ENCODE measurements at places on chromosomes 3 and 15.

DNA sequence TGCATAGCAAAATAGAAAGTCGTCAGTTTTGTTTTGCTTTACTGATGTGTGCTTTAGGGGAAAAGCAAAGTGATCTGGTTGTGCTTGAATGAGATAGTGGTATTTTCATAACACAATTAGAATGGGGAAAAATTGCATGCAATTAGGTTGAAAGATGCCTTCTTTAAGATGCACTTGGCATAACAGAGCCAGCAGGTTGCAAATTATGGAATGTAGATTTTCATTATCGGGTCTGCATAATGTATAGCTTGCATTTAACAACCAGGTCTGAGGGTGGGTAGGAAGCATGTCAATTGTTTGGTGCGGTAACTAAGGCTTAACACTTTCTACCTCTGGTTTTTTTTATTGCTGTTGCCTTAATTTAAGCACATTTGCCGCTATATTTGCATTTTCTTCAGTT lies 370.7 kb upstream of the MCTP2 start:
- no peak for DNase-seq

DNA sequence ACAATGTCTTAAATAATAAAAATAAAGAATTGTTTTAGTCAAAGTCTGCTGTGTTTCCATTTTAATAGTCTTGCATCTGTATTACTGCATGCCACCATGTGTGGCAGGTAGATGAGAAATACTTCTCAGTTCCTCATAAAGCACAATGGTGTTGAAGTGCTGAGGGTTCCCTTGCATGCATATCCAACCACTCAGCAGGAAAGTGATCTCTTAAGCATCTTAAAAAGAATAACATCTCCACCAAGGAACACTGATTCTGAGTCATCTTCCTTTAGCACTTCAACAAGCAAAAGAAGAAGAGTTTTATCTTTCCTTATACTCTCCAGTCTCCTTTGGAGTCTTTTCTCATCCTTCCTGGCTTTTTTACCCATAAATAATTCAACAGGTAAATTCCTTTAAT lies 602.0 kb downstream of the TBL1XR1 start:
- no peak for DNase-seq

- DNase-seq, result no peak
Observed at GRCh38 chr3:13072600-13073325, 466 bp downstream of the IQSEC1 start.

- no peak for DNase-seq
Observed at GRCh38 chr15:73965094-73965757, 26.9 kb downstream of the STOML1 start.

- peak; percentile 12 for DNase-seq
Observed at GRCh38 chr3:49454458-49454857, 15.6 kb upstream of the DAG1 start.

DNA sequence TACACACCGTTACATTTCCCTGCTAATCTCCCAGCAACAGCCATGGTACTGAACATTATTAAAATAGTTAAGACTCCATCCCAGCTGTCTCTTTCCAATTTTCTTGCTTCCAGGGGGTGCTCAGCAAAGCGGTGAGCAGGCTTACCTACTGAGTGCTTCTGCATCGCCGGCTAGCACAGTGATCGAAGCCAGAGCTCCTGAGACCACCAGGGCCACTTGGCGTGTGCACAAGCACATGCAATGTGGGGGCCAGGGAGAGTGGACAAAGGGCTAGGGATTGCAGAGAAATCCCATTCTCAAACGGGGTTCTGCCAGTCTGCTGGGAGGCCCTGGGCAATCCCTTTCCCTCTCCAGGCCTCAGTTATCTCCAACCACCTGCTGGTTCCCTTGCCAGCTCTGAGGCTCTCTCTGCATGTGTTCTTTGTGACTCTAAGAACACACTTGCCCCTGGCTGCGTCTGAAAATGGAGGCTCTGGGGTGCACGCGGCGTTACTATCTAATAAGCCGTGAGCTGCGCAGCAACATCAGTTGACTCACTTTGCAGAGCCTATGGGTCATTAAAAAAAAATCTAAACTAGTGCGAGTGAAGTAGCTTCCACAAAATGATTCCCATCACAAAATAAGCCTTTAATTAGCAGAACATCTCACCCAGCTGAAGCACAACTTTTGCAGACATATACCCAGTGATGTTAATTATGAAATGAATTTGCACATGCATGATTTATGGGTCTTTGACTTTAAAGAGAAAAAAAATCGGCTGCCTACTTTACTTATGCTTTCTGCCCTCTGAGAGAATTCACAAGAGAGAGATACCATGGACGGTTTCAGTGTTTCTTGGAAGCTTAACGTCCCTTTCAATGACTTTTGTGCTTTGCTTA lies 271.5 kb downstream of the TLE3 start:
- no peak for DNase-seq

- DNase-seq, result no peak
Observed at GRCh38 chr3:45795509-45795881, 841 bp downstream of the SLC6A20 start.

GRCh38 chr3:166274351-166275023 lies 437.3 kb upstream of the BCHE start:
- DNase-seq, result no peak

- DNase-seq, result peak; percentile 64
Observed at GRCh38 chr3:8970971-8971589, 7.8 kb upstream of the RAD18 start.

- DNase-seq, result no peak
Observed at GRCh38 chr15:78353093-78353492, 12.9 kb downstream of the CRABP1 start.

GRCh38 chr3:141279077-141279967 lies 47.7 kb downstream of the PXYLP1 start:
- peak; percentile 56 for DNase-seq
